ENCODE measurements at places on chromosomes 12 and 14.
A peak's percentile ranks its signal among the peaks of the same experiment; 100 is the strongest.

GRCh38 chr12:70883855-70884254, 36.7 kb downstream of the PTPRR start:
- no peak overlapping the region for H3K4me3 ChIP-seq
- H3K27me3 ChIP-seq = 0 out of 2 replicates have a peak, but pooled peaks cover 3% of the 10 kb centered on the region
- no peaks in the 10 kb centered on the region for H3K36me3 ChIP-seq
- no peaks in the 10 kb centered on the region for H3K4me1 ChIP-seq
- no peak overlapping the region for H3K27ac ChIP-seq

DNA sequence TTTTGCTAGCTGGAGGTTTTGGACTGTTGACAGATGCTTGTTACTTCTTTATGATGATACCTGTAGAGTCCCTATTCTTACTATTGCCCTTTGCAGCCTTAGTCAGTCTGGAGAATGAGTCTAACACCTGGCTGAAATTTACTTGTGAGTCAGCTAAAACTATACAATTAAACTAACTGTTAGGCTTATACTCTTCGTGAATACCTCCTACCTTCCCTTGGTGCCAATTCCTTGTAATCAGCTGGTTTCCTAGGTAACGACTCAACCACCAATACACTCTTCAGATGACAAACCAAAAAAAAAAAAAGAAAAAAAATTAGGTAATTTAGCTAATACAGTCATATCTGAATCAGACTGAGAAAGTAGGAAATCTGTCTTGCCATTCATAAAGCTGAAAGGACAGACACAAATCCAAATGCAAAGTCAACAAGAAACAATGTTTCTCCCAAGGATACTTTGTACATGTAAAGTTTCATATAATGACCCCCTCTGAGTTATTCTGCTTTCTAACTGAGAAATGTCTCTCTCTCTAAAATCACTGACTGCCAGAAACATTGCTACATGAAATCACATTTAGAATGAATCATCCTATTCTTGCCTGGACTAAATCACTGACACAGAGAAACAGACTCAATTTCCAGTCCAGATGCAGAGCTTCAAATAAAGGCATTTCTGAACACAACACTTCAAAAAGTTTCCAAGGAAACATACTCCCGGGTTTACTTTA, 56.5 kb upstream of the CDKL1 start:
- H3K27ac ChIP-seq = peak overlapping the region; percentile 91
- no peaks in the 10 kb centered on the region for H3K27me3 ChIP-seq
- peaks cover 21% of the 10 kb centered on the region for H3K4me1 ChIP-seq
- peak; percentile 96 for DNase-seq
- no peak overlapping the region for H3K4me3 ChIP-seq
- H3K36me3 ChIP-seq = peaks cover 54% of the 10 kb centered on the region

DNA sequence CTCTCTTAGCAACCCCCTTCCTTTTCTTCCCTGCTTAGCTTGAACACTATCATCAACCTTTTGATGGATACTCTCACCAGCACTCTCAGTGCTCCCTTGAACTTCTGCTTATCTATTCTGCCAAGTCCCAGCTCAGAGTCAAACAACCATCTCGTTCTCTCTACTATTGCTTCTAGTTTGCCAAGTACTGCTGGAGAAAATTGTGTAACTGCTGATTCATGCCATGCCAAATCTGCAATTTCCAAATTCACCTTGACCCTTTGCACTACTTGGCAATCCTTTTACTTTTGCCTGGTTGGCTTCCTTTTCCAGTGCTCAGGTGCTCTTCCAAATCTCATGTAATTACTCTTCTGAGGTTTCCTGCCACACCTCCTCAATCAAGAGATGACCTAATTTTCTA, 2.8 kb upstream of the CCDC196 start:
- no peaks in the 10 kb centered on the region for H3K27me3 ChIP-seq
- no peak overlapping the region for H3K27ac ChIP-seq
- DNase-seq = peak; percentile 21
- H3K4me3 ChIP-seq = no peak overlapping the region

- peak overlapping the region; percentile 98 for H3K4me3 ChIP-seq
- H3K27ac ChIP-seq = peak overlapping the region; percentile 97
- no peaks in the 10 kb centered on the region for H3K27me3 ChIP-seq
Observed at GRCh38 chr12:56687223-56688128, 608 bp downstream of the PTGES3 start.

- H3K36me3 ChIP-seq = no peaks in the 10 kb centered on the region
- peaks cover 24% of the 10 kb centered on the region for H3K4me1 ChIP-seq
- H3K4me3 ChIP-seq = peak overlapping the region; percentile 98
- no peaks in the 10 kb centered on the region for H3K27me3 ChIP-seq
- peak; percentile 41 for DNase-seq
Observed at GRCh38 chr12:55925870-55926737, 1.6 kb downstream of the PYM1 start.

DNA sequence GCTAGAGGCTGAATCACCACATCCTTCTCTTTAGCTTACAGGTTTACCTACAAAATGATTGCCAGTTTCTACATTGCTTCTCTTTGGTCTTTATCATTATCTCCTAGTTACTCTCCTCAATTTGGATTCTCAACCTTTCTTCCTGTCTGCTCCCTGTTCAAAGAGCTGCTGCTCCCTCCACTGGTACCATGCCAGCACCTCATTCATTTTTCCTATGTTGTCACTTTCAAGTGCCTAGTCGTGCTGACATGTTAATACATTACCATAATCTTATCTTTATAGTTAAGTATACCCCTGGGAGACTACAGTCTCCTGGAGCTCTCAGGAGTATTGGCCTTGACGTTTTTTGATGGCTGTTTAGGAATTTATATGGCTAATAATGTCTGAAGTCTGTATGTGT, 14.2 kb downstream of the FRS2 start:
- H3K36me3 ChIP-seq = peaks cover 6% of the 10 kb centered on the region
- no peaks in the 10 kb centered on the region for H3K27me3 ChIP-seq
- no peak for DNase-seq
- peaks cover 11% of the 10 kb centered on the region for H3K4me1 ChIP-seq

DNA sequence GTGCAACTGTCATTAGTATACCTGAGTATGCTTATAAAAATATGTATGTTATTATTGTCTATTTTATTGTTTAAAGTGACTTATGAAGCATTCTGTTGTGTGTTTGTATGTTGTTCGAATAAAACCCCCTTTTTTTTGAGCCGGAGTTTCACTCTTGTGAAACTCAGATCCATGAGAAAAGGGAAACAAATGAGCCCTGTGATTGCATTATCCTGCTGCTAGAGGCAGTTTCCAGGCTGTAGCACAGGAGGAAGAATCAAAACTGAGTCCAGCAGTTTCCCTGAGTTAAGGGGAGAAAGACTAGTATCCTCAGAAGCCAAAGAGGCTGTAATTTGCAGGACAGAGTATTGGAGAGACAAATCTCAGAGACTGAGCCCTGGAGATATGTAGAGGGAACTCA, 12.5 kb downstream of the SGPP1 start:
- 0 out of 2 replicates have a peak, but pooled peaks cover 8% of the 10 kb centered on the region for H3K36me3 ChIP-seq
- DNase-seq = no peak
- no peak overlapping the region for H3K4me3 ChIP-seq
- H3K4me1 ChIP-seq = peaks cover 13% of the 10 kb centered on the region

DNA sequence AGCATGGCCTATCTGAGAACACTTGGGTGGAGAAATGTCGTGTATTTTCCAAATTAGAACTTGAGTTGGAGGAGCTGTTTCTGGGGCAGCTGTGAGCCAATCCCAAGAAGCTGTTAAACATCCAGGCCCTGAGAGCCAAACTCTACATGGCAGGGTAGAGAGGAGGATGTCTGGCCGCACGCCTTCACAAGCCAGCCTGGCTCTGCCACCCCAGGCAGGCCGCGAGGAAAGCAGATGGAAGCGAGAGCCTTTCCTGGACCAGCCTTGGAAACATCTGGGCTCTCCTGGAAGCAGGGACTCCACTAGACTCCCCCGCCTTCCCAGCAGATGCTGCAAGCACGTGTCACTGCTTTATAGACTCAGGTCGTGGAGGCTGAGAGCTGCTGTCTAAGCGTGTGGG, 312.8 kb upstream of the FKBP4 start:
- H3K27ac ChIP-seq = no peak overlapping the region
- H3K36me3 ChIP-seq = peaks cover under 1% of the 10 kb centered on the region
- H3K27me3 ChIP-seq = no peaks in the 10 kb centered on the region
- no peak for DNase-seq

DNA sequence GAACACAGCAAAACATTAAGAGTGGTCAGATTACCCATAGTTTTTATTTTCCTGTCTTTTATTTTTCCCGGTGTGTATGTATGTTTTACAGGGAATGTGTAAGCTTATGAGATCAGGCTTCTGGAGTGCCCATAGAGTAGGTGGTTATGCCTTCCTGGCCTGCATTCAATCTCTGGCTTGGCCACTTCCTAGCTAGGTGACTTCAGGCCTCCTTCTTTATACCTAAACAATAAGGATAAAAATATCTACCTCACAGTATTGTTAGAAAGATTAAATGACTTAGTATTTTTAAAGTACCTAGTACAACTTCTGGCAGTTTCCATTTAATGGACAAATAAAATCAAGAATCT, 42.4 kb downstream of the ITPR2 start:
- H3K36me3 ChIP-seq = no peaks in the 10 kb centered on the region
- peaks cover 55% of the 10 kb centered on the region for H3K4me1 ChIP-seq
- H3K4me3 ChIP-seq = no peak overlapping the region
- H3K27me3 ChIP-seq = no peaks in the 10 kb centered on the region
- no peak overlapping the region for H3K27ac ChIP-seq
- DNase-seq = peak; percentile 17

GRCh38 chr14:64364907-64365306, 23.2 kb upstream of the MTHFD1 start:
- H3K27ac ChIP-seq = no peak overlapping the region
- H3K4me1 ChIP-seq = peaks cover 11% of the 10 kb centered on the region
- no peaks in the 10 kb centered on the region for H3K36me3 ChIP-seq
- H3K27me3 ChIP-seq = no peaks in the 10 kb centered on the region
- no peak overlapping the region for H3K4me3 ChIP-seq

DNA sequence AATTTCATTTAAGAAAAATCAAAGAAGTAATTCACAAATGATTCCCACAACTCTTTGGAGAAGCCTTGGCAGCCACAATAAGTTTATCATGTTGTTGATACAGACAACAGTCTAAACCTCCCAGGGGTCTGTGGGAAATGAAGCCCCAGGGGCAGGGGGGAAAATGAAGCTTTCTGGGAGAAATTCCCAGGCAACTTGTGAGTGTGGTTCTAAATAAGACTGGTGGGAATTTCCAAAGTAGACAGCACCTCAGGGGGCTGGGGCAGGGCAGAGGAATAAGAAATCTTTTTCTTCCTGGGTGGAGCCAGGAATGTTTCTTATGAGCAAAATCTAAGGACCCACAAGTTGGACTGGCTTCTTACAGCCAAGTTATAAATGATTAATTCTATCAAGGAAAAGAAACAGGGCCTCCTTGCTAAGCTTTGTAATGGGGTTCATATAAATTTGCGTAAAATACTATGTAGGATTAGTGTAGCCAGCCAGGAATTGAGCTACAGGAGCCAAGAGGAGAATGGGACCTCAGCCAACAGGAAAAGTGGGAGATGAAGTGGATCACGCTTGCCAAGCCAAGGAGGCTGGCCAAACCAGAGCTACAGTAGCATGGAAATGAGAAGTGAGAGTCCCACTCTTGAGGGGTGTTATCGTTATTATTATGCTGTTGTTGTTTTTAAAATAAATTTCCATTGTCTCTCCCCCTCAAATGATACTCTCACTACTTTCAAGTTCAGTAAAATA, 182.9 kb upstream of the FAR2 start:
- no peaks in the 10 kb centered on the region for H3K36me3 ChIP-seq
- peaks cover 5% of the 10 kb centered on the region for H3K4me1 ChIP-seq
- no peaks in the 10 kb centered on the region for H3K27me3 ChIP-seq
- no peak overlapping the region for H3K27ac ChIP-seq
- no peak overlapping the region for H3K4me3 ChIP-seq

GRCh38 chr12:63396135-63396534, 245.1 kb upstream of the AVPR1A start:
- no peak for DNase-seq
- no peaks in the 10 kb centered on the region for H3K4me1 ChIP-seq
- H3K27ac ChIP-seq = no peak overlapping the region
- no peaks in the 10 kb centered on the region for H3K36me3 ChIP-seq
- H3K4me3 ChIP-seq = no peak overlapping the region
